ENCODE measurements at places on chromosomes 5 and 9. TPM values are rescaled to one million over a fixed set of nuclear protein-coding genes. Genes with fewer than 3 reads are reported as not detected.

The ADAMTSL2 gene
- 0.25 TPM for total RNA-seq

DNA sequence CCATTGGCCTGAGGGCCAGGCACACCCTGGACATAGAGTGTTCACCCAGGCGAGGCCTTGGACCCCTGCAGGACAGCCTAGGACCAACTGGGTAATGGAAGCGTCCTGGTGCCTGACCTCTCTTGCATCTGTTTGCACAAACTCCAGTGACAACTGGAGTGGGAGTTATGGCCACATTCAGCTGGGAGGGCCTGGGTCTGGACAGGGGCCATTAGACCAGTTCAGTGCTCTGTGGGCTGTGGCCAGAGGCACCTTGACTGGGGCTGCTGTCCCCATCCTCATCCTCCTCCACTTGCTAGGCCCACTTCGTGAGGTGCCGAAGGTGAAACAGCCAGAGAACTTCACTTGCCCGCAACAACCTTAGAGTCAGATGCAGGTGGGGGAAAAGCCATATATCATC is 372.7 kb upstream of the IRX1 start:
- H3K4me1 ChIP-seq = no peaks in the 10 kb centered on the region
- H3K27ac ChIP-seq = no peak overlapping the region
- no peaks in the 10 kb centered on the region for H3K27me3 ChIP-seq
- no peak for DNase-seq
- H3K36me3 ChIP-seq = no peaks in the 10 kb centered on the region
- no peak overlapping the region for H3K4me3 ChIP-seq

DNA sequence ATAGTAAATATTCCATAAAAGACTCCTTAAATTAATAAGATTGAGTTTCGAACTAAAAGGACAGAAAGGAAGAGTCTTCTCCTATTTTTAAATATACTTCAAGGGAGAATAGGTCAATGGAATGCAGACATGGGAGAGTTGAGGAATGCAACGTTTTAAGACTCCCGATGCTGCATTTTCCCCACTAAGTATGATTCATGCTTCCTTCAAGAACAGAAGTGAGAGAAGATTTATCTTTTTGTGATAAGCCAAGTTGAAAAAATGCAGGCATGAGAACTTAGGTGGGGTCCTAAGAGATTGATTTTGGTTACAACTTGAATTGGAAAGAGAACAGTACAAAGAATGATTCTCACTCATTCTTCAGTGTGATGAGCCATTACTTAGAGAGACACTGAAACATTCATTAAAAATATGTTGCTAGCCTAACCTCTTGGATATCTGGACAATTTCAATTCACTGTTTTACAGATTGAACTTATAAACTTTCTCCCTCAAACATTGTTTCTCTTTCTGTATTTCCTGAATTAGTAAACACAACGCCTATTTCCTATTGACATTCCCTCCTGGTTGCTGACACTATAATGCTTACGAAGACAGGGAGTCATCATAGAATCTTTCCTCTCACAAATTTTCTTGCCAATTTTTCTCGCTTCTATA is 1666.1 kb upstream of the WWC1 start:
- DNase-seq = no peak
- H3K27ac ChIP-seq = no peak overlapping the region
- H3K4me1 ChIP-seq = no peaks in the 10 kb centered on the region

- H3K4me1 ChIP-seq = peaks cover 5% of the 10 kb centered on the region
- H3K27me3 ChIP-seq = no peaks in the 10 kb centered on the region
- H3K27ac ChIP-seq = no peak overlapping the region
These were observed 292.4 kb downstream of the ZNF608 start for GRCh38 chr5:124454081-124454480.

The C5orf22 gene
- total RNA-seq = 19.2 TPM

The SPATA31D4 gene
- total RNA-seq = not detected

The TAF1L gene
- total RNA-seq = not detected

The ANKH gene
- total RNA-seq = 85.4 TPM

DNA sequence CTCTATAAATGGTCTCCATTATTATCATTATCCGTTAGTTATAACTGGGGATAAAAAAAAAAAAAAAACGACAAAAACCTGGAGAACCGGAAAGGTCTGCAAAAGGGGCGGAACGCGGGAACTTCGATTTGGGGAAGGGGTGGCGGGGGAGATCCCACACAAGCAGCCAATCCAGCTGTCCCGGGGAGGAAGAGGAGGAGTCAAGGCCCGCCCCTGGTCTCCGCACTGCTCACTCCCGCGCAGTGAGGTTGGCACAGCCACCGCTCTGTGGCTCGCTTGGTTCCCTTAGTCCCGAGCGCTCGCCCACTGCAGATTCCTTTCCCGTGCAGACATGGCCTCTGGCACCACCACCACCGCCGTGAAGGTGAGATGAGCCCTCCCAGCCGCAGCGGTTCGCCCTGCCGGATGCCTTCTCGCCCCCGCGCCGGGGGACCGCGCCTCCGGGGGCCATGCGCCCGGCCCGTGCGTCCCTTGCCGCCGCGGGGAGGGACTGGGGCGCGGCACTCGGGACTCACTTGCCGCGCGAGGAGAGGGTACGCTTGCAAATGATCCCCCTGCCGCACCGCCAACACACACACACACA is at the start of gene MTAP:
Gene MTAP, plus strand, starts transcription at position 219 of the 583 bp plus-strand sequence. Its CDS starts 113 bp downstream, at position 332.
- H3K27me3 ChIP-seq = peaks cover 12% of the 10 kb centered on the region
- DNase-seq = peak; percentile 85
- peak within 1 kb of the TSS; percentile 99 for H3K4me3 ChIP-seq
- H3K4me1 ChIP-seq = peaks cover 39% of the 10 kb centered on the region
- peaks cover 30% of the 10 kb centered on the region for H3K36me3 ChIP-seq
- peak within 1 kb of the TSS; percentile 99 for H3K27ac ChIP-seq

The EQTN gene
- not detected for total RNA-seq

- no peak overlapping the region for H3K4me3 ChIP-seq
- no peak for DNase-seq
- no peaks in the 10 kb centered on the region for H3K4me1 ChIP-seq
- no peak overlapping the region for H3K27ac ChIP-seq
- H3K36me3 ChIP-seq = no peaks in the 10 kb centered on the region
These were observed 328.2 kb downstream of the TUSC1 start for GRCh38 chr9:25350011-25350410.

The CEL gene
- 2.9 TPM for total RNA-seq

- H3K27me3 ChIP-seq = peaks cover 2% of the 10 kb centered on the region
These were observed 262.5 kb upstream of the CHD1 start for GRCh38 chr5:99191206-99191745.

DNA sequence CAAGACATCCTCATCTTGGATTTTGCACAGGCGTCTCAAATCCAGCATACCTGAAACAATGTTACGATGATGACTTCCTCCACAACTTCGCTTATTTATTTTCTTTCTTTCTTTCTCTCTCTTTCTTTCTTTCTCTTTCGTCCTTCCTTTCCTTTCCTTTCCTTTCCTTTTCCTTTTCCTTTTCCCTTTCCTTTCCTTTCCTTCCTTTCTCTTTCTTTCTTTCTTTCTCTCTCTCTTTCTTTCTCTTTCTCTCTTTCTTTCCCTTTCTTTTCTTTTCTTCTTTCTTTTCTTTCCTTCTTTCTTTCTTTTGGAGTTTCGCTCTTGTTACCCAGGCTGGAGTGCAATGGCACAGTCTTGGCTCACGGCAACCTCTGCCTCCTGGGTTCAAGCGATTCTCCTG is 20.1 kb downstream of the NDUFS4 start:
- H3K4me3 ChIP-seq = no peak overlapping the region
- no peak overlapping the region for H3K27ac ChIP-seq
- H3K4me1 ChIP-seq = peaks cover 42% of the 10 kb centered on the region

The FBXL7 gene
- not detected for total RNA-seq

The PCDHB14 gene
- not detected for total RNA-seq

The NIPBL gene
- 39.6 TPM for total RNA-seq

The PAPPA gene
- not detected for total RNA-seq

DNA sequence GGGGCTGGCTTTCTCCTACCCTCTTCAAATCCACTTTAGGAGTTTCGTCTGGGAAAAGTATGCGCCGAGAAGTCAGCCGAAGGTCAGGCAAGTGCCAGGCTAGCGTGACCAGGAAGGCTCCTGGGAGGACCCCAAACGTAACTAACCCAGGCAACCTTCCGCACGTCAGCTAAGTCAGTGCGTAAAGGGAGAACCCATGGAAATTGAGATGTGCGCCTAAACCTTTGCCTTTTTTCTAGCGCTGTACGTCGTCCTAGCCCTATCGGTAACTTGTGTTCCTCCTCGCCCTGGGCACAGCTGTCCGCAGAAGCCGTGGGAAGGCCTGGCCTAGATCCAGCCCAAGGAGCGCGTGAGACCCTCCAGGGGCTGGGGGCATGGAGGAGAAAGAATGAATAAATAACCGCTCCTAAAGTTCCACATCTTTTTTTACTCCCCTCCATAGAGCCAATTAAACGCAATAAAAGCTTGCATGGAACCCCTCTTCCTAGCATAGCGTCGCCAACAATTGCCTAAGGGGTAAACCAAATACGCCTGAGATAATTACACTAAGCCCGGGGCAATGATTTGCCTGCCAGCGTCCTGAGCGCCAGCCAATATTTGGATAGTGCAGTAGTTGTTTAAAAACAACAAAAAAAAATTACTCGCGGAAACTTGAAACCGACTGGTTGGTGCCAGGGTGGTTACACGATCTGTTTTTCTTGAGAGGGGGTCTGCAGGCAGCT is 4.0 kb upstream of the FOXB2 start:
- peaks cover 81% of the 10 kb centered on the region for H3K27me3 ChIP-seq
- peaks cover 9% of the 10 kb centered on the region for H3K4me1 ChIP-seq
- H3K36me3 ChIP-seq = no peaks in the 10 kb centered on the region
- no peak overlapping the region for H3K4me3 ChIP-seq
- DNase-seq = no peak

DNA sequence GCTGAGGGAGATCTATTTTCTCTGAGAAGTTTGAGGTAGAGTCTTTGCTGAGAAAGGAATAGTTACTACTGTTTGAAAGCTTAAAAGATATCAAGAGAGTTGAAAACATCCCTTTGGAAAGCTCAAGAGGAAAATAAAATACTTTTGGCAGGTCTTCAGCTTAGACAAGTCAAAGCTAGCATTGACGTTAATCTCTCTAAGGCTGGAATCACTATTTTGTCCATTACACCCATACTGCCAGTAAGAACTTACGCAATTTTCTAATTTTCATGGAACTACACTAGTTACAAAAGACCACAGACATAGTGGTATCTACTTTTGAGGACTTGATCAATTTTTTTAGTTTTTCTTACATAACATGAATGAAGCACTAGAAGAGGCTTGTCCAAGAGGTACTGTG is 494.9 kb downstream of the PSAT1 start:
- DNase-seq = no peak
- no peaks in the 10 kb centered on the region for H3K36me3 ChIP-seq
- H3K27ac ChIP-seq = no peak overlapping the region
- H3K4me3 ChIP-seq = no peak overlapping the region

GRCh38 chr5:45508135-45508534 is 188.0 kb downstream of the HCN1 start:
- no peaks in the 10 kb centered on the region for H3K27me3 ChIP-seq
- DNase-seq = no peak
- H3K4me3 ChIP-seq = no peak overlapping the region
- H3K27ac ChIP-seq = no peak overlapping the region
- H3K36me3 ChIP-seq = no peaks in the 10 kb centered on the region

GRCh38 chr9:20962536-20963225 is 68.8 kb downstream of the HACD4 start:
- H3K27ac ChIP-seq = no peak overlapping the region
- H3K36me3 ChIP-seq = peaks cover 15% of the 10 kb centered on the region
- H3K4me1 ChIP-seq = peaks cover 3% of the 10 kb centered on the region
- H3K27me3 ChIP-seq = no peaks in the 10 kb centered on the region

DNA sequence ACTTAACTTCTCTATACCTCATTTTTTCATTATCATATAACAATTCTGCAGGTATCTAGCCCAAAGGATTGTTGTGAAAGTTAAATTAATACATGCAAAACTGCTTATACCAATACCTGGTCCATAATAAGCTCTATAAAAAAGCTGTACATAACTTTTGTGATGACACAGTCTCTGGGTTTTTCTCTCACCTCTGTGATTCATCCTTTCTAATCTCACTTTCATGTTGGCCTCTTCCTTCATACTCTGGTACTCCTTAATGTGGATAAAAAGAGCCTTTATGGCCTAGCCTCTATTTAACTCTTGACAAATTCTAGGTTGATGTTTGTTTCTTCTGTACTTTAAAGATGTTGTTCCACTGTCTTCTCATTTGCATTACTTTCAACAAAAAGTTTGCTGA is 162.9 kb upstream of the ACOT12 start:
- H3K36me3 ChIP-seq = no peaks in the 10 kb centered on the region
- H3K4me1 ChIP-seq = peaks cover 27% of the 10 kb centered on the region
- no peak overlapping the region for H3K4me3 ChIP-seq

GRCh38 chr5:53237876-53238275 is 128.3 kb upstream of the MOCS2 start:
- H3K27ac ChIP-seq = no peak overlapping the region
- no peak for DNase-seq
- peaks cover 8% of the 10 kb centered on the region for H3K27me3 ChIP-seq

GRCh38 chr9:87950765-87951488 is 23.4 kb downstream of the CDK20 start:
- H3K4me1 ChIP-seq = no peaks in the 10 kb centered on the region
- peaks cover 5% of the 10 kb centered on the region for H3K36me3 ChIP-seq
- H3K27ac ChIP-seq = no peak overlapping the region
- H3K4me3 ChIP-seq = no peak overlapping the region
- peaks cover 26% of the 10 kb centered on the region for H3K27me3 ChIP-seq

- peak; percentile 80 for DNase-seq
- peaks cover 72% of the 10 kb centered on the region for H3K4me1 ChIP-seq
- H3K27me3 ChIP-seq = no peaks in the 10 kb centered on the region
- peak overlapping the region; percentile 78 for H3K4me3 ChIP-seq
- peaks cover 26% of the 10 kb centered on the region for H3K36me3 ChIP-seq
These were observed 17.6 kb downstream of the TRMO start for GRCh38 chr9:97904725-97905124.

DNA sequence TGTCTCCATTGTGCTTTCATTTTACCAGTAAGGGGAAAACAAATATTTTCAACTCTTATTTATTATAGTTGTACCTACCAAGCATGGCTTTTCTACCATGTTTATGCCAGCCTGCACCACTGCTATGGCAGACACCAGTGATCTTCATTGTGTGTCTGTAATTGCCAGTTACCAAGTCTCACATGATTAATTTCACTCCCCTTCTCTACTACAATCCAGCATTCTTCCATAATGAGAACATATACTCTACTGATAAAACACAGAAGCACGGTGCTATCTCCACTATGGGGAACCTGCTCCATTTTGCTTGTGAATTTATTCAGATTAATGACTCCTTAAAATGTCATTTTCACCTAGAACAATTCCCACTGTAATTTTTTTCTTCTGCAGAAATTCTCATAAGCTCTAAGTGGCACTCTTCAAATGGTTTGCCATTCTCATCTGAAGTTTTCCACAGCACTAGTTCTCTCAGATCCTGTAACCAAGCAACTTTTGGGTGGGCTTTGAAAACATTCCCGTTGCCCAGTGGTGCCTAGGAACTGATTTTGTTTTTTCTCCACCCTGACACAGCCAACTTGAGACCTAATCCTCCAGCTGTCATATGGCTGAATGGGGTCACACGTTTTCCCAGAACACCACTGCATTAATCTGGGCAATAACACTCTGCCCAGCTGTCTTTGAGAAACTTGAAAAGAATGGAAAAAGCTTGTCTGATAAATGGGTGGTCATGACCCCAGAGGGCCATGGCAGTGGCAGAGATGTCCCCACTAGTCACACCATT is 222.7 kb upstream of the RASEF start:
- no peaks in the 10 kb centered on the region for H3K36me3 ChIP-seq
- H3K4me1 ChIP-seq = no peaks in the 10 kb centered on the region
- DNase-seq = no peak
- H3K27ac ChIP-seq = no peak overlapping the region

The MEIKIN gene
- total RNA-seq = not detected

Data from activated CD8-positive, alpha-beta T cell treated with anti-CD3 and anti-CD28 coated beads for 36 hours (primary cell).